ENCODE measurements at places on chromosomes 11 and 22. TPM values are rescaled to one million over a fixed set of nuclear protein-coding genes. Genes with fewer than 3 reads are reported as not detected.

GRCh38 chr11:45666648-45667642 lies 1.5 kb upstream of the CHST1 start:
- DNase-seq: no peak

DNA sequence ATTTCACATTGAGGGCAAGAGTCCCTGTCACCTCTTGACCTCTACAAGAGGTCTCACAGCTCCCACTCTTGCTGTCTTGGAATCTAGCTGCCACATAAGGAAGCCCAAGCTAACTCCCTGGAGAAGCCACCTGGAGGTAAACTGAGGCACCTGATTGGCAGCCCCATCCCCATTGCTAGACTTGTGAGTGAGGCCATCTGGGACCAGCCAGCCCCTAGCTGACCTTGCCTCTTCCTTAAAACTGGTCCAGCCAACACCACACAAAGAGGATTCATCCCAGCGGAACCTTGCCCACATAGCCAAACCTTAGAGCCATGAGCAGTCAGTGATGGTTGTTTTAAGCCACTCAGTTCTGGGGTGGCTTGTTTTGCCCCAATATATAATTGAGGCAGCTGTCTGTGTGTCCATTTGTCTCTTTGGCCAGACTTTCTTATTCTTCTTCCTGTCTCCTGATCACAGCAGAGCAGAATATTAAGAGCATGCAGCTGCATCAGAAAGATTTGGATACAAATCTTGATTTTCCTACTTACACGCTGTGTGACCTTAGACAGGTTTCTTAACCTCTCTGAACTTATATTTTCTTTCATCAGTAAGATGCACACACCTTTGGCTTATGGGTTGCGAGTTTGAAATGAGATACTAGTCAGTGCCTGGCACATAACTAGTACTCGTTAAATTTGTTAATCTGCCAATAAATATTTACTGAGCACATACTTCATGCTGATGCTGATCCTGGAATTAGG lies 74.3 kb upstream of the TP53I11 start:
- no peak for DNase-seq

DNA sequence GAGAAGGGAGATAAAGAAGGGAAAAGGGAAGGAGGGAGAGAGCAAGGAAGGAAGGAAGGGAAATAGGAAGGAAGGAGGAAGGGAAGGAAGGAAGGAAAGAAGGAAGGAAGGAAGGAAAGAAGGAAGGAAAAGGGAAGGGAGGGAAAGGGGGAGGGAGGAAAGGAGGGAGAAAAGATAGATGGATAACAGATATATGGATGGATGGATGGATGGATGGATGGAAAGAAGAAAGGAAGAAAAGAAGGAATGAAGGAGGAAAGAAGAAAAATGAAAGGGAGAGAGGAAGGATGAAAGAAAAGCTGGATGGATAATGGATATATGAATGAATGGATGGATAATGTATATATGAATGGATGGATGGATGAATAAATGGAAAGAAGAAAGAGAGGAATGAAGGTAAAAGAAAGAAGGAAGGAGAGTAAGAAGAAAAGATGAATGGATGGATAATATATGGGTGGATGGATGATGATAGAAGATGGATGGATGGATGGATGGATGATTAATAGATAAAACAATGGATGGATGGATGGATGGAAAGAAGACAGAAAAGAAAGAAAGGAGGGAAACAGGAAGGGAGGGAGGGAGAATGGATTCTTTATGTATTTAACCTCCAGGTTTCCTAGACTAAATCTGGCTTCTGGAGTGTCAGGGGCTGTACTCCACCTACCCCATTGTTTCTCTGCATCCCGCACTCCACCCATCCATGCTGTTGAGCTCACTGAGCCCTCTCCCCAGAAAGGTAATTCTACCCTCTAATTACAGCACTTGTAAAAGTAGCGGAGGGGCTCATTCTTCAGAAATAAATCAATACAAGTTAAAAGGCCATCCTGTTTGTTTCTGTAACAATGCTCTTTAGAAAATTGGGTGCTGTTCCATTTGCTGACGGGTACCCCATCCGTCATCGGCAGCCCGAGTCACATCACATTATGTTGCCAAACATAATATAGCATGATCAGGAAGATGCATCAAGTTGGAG lies 506.1 kb downstream of the MIAT start:
- DNase-seq: no peak

DNA sequence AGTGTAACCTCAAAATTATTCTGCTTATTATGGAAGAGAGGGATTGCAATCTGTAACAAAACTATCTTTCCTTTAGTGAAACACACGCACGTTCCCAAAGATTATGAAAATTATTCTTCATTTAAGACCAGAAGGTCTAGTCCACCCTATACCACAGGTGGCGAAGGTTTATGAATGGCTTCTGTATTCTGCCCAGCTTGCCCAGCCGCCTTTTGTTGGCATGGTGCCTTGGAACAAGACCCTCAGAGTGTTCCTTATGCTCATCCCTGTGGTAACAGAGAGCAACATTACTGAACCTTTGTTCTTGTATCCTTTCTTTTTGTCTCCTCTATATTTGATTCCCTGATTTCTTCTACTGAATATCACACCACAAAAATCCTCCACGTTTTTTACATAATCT lies 116.4 kb downstream of the FAR1 start:
- DNase-seq: no peak

DNA sequence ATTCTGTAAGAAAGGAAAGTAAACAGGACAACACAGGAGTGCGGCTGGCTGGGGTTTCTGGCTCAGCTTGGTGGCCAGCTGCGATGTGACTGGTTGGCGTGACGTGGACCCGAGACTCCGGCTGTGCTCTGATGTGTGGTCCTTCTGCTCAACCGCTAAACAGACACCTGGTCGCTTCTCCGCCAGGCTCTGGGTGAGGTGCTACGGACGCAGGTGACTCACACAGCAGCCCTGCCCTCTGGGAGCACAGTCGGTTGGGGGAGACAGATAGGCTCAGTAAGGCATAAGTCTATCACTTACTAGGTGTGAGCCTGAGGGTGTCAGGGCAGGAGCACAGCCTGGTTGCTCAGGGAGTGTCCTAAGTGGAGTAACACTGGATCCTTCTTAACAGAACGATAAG lies 8.2 kb downstream of the RTL6 start:
- DNase-seq: no peak

The TSSK2 gene
- not detected for total RNA-seq

The RAPSN gene
- total RNA-seq: 0.55 TPM
